HCEC 1CT (cell line): ENCODE measurements at places on chromosomes 3 and 15.

DNA sequence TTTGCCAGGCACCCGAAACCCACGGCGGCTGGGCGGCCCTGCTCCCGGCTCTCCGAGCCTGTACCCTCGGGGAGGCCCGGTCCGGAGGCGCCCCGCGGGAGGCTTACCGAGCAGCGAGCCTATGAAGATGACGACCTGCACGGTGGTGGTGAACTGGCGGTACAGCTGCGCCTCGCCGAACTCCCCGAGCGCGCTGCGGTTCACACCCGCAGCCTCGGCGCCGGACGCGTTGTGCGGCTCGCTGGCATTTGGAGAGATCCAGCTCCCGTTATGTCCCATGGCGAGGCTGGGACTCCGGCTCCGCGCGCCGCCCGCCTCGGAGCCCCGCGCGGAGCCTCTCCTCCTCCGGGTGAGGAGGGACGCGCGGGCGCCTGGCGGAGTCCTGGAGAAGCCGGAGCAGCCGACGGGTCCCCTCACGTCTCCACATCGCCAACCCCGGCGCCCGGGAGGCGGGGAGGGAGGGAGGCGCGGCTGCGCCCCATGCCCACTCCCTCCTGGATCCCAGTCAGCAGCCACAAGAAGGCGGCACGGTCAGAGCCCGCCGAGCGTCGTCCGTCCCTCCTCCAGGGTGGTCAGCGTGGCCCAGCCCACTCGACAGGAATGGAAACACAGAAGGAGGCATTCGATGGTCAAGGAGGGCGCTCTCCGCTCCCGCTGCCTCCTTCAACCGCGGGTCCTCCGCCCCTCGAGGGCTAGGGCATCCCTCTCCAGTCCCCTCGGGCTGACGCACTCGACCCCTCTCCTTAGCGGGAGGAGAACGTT lies at the start of gene GPR176:
Gene GPR176, minus strand, starts transcription at position 519 of the 762 bp plus-strand sequence. Its CDS starts 240 bp downstream, at position 279.
- peak; percentile 82 for DNase-seq

- no peak for DNase-seq
These were observed 82.2 kb upstream of the BOC start for GRCh38 chr3:113129168-113129567.

DNA sequence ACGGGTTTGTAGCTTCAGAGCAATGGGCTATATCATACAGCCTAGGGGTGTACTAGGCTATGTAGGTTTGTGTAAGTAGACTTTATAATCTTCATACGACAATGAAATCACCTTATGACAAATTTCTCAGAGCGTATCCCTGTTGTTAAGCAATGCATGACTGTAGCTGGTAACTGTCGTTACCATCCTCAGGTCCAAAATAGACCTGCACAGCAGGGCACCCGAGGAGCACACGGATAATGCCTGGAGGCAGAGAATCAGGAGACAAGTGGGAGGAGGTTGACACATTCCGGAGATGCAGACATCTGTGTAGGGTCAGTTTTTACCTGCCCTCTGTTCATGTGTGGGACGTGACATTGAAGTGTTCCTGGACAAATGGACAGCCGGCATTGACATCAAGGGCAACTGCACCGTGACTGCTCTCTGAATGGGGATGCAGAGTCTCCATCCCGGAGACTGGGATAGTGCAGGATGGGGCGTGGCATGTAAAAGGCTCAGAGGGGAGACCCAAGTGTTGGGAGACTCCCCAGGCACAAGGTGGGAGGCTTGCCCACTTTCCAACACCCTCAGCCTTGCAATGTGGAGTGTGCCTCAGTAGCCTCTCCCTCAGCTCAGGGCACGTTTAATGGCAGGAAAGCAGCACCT lies 45.9 kb upstream of the PGPEP1L start:
- no peak for DNase-seq

- no peak for DNase-seq
These were observed 21.0 kb downstream of the ILDR1 start for GRCh38 chr3:122000936-122001605.

DNA sequence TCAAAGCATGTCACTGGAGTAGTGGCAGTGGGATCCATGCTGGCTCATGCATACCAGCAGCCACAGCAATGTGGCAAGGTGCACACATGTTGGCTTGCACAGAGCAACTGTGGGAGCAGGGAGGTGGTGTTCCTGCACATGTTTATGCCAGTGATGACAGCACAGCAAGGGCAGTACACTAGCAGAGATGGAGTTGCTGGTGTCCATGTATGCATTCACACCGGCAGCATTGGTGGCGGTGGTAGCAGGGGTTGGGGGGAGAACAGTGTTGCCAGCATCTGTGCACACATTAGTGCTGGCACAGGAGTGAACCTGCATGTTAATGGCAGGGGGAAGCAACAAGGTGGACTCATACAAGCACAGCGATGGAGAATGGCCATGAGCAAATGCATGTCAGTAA lies 202.0 kb upstream of the KCNMB2 start:
- no peak for DNase-seq

GRCh38 chr3:12896063-12896985 lies 55.0 kb upstream of the RPL32 start:
- DNase-seq: no peak
